ENCODE measurements at places on chromosomes 16 and 17.

GRCh38 chr16:56795011-56795410, 65.1 kb downstream of the NUP93 start:
- DNase-seq = no peak

DNA sequence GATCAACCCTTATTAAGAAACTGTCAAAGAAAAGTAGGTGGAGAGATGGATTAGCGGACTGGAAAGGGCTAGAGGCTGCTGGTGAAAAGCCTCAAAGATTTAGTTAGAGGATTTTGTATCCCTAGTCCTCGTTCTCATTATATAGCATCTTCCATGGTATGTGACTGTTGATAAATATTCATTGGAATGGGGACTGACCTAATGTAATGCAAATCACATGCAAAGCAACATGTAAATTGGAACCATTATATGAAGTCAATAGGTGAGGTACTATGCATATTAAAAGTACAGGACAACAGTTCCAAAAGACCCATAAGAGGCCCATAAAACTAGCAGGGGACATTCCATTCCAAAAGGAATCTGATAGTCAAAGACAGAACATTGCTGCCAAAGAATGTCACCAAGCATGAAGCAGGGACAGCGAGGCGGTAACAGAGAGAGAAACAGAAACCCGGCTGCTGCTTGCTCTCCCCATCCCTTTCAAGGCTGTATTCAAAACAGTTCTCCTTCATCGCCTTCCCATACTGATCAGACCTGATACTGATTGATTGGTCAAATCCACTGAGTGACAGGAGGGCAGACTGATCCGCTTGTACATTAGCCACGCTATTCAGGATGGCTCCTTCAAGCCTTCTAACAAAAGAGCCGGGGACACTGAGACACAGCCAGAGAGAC, 44.5 kb downstream of the SOX9 start:
- DNase-seq = no peak

DNA sequence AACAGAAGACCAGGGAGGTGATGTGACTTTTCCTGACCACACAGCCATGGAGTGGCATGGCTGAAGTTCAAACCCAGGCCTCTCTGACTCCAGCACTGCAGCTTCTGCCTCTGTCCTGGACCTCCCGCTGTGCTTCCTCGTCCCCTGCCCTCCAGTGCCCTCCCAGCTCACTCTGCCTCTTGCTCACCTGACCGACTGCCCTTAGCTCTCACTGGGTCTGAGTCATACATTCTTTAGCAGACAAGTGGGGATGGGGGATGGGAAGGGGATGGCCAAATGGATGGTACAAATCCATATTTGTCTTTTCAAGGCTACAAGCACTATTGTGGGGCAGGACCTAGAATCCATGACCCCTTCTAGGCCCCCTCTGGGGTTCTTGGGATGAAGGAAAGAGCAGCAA, 33.0 kb downstream of the PITPNM3 start:
- no peak for DNase-seq

GRCh38 chr16:17154981-17155380, 315.8 kb downstream of the XYLT1 start:
- no peak for DNase-seq

DNA sequence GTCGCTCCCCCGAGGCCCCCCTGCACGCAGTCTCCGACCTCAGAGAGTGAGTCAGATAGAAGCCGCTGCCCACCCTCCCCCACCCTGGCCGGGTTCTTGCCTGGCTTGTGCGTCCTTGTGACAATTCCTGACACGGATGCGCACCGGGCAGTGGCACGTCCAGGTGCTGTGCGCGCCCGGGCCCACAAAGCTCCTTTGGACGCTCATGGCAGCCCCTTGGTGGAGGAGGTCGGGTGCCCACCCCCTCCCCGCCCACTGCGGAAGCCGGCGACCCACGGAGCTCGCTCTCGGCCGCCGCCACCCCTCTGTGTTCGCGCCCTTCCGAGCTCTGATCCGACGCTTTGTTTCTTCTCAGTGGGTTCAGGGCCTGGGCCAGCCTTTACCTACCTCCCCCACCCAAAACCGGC, 662 bp upstream of the TUBB3 start:
- peak; percentile 50 for DNase-seq

- DNase-seq = no peak
These were observed 8.3 kb upstream of the CDH5 start for GRCh38 chr16:66358231-66358630.

- no peak for DNase-seq
These were observed 86.9 kb downstream of the MYH13 start for GRCh38 chr17:10285896-10286295.

- DNase-seq = no peak
These were observed 10.1 kb upstream of the CA4 start for GRCh38 chr17:60139438-60140285.

DNA sequence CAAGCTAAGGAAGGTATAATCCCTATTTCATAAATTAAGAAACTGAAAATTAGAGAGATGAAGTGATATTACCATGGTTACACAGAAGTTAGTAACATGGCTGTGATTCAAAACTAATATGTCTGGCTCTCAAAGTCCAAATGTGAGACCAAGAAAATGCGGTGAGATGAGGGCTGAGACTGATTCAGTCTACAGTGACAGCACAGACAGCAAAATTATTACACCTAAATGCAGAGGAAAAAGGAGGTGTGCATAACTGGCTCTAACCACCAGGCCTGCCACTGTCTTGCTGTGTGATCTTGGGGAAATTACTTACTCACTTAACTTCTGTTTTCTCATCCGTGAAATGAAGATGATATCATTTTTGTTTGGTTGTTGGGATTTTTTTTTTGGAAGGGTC, 270.0 kb upstream of the SOX9 start:
- no peak for DNase-seq

DNA sequence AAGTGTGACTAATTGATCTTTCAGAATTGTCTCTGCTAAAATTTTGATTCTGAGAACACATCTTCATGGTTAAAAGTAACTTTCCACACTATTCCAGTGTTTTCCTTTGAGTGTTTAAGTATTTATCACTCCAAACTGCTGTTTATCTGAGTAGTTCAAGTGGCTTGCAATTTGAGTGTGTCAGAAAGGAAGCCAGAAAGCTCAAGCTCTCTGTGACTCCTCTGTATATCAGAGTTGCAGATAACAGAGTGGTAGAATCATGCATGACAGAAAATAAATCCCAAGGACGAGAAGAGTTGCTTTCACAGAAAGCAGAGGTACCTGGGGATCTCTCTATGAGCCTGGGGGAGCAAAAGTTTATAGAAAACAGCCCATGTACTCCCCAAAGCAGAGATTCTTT, 130.0 kb downstream of the CYB561 start:
- DNase-seq = no peak

GRCh38 chr17:82428546-82428945, 10.2 kb upstream of the OGFOD3 start:
- DNase-seq = no peak

DNA sequence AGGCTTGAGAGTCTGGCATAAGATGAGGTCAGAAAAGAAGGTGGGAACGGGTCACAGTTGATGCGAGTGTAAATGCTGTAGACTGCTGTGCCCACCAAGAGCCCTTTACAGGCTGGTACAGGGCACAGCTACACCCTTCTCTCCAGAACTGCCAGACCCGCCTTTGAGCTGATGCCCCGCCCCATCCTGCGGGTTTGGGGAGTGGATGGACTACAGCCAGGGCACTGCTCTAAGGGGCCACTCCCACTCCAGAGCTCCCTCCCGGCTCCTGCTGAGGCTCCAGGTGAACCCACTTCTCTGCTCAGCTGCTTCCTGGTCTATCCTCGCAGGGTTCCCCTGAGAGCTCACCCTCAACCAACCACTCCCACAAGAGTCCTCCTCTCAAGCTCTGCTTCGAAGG, 12.3 kb downstream of the MEIOB start:
- DNase-seq = no peak

DNA sequence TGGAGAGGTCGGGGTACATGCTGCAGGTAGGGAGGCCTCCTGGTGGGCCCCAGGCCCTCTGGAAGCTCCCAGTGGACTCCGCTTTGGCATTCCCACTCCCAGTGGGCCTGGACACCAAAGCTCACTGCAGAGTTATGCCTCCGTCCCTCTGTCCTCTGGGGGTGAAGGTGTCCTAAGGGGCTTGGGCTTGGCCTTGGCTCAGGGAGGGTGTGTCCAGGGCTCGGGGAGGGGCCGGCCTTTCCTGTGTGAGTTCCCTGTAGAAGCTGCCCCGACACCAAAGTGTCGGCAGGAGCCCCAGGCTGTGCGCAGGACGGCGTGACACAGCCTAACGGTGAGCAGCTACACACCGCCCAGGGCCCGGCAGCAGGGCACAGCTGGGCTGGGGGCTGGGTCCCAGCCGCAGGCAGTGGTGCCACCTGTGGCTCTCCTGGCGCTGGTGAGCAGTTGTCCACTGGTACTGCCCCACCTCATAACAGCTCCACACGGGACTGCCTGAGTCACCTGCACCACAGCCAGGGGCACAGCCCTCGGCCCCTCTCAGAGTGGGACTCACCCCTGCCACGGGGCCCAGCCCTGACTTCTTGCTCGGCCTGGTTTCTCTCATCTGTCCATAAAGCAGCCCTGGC, 6.1 kb downstream of the TEPSIN start:
- DNase-seq = no peak

- DNase-seq = no peak
These were observed 1.7 kb downstream of the DEXI start for GRCh38 chr16:10940501-10941079.

DNA sequence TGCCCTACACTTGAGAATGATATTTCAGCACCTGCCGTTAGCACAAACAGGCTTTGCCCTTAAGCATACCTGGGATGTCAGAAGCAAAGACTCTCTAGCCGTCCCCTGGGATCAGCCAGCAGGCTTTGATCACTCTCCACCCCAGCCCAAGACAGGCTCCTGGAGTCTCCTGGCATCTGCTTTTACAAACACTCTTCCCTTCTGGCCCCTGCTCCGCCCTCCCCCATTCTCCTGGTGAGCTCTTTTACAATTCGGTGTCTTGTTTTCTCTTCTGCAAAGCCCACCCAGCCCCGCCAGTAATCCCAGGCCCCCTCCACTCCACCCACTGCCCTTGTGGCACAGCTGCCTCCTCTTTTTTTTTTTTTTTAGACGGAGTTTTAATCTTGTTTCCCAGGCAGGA, 50.4 kb downstream of the KATNIP start:
- no peak for DNase-seq

DNA sequence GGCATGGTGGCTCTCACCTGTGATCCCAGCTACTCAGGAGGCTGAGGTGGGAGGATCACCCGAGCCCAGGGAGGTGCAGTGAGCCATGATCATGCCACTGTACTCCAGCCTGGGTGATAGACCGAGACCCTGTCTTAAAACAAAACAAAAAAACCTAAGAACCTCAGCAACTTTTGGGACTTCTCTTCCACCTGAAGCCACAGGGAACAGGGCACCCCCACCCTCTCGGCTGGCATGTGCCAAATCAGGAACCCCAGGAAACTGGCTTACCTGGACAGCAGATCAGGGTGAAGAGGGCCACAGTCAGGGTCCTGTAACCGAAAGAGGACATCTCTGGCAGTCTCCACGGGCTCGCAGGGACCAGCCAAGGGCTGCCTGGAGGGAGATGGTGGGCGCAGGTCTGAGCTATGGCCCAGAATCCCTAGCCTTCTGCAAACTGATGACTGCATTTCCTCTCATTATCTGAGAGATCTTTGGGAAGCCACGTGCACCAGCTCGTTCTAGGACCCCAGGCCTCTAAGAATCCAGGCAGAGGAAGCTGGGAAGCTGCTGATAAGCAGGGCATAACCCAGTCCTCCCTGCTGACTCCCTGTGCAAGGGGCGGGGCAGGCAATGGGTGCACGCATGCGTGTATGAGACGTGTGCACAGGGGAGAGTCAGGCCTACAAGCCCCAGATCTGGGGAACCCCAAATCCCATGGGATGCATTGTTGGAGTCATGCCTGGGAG, 8.4 kb downstream of the PRR29 start:
- DNase-seq = no peak

DNA sequence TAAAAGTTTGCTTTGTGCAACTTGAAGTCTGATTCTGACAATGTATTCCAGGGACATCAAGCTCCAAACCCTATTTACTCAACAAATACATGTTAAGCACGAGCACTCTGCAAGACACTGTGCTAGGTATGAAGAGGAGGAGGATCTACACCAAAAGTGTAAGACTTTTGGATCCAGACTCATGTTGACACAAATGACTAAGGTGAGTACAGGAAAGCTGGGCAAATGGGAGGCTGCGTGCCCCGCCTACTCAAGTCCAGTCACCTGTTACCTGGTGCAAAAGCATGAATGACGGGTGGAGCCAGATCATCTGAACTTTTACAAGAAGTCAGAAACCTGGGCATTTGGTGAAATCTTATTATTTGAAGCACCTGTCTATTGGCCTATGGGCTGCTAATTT, 120.7 kb downstream of the ABCC12 start:
- no peak for DNase-seq

DNA sequence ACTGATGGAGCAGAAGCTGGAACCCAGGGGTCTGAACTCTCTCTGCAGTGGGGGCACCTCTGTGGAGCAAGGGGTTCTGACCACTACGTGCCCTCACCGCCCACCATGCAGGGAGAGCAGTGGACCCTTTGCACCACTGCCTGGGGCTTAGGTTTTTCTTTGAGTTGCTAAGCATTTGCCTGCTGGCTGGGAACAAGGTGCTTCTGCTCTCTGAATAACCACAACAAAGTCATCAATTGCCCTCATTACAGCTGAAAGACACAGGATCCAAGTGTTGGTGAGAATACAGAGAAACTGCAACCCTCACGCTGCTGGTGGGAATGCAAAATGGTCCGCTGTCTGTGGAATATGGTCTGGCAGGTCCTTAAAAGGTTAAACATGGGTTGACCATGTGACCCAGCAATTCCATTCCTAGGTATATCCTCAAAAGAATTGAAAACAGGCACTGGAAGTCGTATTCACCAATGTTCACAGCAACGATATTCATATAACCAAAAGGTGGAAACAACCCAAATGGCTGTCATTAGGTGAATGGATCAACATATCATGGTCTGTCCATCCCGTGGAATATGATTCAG, 22.8 kb downstream of the NLRC3 start:
- DNase-seq = no peak

DNA sequence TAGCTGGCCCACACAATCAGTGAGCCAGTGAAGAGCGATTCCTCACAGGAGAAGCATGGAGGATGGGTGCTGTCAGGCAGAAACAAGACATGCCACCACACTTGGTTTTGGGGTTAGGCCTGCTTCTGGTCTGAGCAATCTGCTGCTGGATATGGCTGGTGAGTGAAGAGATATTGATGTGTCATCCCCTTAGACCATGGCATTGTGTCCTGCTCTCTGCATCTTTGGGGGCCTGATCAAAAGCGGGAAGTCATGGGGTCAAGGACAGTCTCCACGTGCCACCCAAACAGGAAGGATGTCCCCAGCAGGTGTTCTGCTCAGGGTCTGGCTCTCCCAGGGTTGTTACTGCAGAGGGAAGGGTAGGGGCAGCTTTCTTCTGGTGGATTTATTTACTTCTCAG, 140.7 kb downstream of the PRKCB start:
- no peak for DNase-seq

DNA sequence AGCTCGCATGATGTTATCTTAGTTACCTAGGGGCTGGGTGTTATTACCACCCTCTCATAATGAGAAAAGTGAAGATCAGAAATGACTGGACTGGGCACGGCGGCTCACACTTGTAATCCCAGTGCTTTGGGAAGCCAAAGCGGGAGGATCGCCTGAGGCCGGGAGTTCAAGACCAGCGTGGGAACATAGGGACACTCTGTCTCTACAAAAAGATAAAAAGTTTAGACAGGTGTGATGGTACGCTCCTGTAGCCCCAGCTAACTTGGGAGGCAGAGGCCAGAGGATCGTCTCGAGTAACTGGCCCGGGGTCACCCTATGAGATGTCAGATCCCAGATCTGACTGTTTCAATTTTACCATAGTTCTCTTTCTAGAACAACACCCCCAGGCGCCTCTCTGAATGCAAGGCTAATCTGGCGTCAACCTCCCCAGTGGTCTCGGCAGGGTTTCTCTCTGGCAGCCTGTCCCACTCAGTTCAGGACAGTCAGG, 1.9 kb upstream of the CCDC102A start:
- no peak for DNase-seq

Measured in esophagus squamous epithelium (tissue), 5 donors.